GM03348 (cell line): ENCODE measurements at places on chromosomes 7 and 10.

DNA sequence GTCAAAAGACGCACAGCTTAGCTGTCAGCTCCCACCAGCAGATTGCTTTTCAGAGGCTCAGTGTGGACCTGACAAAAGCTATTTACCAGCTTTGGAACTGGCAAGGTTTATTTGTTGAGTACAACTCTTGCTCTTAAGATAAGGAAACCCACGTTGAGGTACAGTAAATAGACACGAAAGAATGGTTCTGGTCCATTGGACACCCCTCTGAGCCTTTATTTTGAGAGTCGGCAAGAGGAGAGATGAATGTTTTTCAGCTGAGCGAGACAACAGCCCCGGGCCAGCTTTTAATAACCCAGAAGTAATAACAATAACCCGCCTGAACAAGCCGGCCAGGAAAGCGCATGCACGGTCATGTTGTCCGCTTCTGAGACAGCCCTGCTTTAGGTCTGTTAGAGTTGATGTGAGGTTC is 49.0 kb downstream of the WNT2 start:
- no peak for DNase-seq

DNA sequence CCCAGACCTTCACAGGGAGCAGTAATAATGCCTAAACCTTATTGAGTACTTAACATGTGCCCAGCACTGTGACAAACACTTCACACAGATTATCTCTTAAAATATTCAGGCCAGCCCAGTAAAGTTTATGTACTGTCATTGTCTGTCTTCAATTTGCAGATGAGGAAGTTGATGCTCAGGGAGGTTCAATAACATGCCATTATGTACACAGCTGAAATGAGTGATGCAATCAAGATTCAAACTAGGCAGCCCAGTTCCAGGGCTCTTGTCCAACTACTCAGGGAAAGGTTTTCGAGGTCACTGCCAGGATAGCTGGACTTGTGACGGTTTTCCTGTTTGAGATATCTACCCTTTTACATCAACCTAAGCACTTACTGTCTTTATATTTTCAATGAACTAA is 56.1 kb downstream of the AUTS2 start:
- no peak for DNase-seq

DNA sequence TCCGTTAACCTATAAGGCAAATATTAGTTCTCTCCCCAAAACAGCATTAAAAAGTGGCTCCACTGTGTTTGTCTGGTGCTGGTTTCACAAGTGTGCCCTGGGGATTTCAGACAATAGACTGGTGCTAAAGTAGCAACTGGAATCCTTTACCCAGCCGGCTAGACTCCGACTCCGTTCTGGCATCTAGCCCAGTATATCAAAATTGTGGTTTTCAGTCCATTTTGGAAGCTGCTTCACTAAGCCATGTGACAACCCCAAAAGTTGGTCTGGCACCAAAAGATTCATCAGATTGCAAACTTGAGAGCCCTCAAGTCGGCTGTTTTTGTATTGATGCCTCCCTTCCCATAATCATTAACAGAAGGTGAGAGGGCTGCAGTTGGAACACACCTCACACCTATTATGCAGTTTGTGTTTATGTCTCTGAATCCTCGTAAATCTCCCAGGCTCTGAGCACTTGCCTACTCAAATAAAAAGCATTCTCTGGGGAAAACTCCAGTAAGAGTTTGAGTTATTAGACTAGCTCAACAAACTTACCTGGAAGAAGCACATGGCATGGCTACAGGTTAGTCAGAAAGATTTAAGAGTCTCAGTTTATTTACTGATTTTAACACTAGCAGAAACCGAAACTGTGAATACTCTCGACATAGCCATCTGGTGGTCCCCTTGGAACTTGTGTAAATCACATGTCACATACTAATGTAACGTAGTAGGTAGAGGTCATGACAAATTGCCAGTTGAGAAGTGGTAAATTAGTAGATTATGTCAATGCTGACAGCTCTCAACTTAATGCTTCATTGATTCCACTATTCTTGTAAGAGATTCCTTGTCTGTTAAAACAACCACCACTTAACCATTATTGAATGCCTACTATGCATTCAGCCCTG is 14.8 kb upstream of the WNT16 start:
- DNase-seq: peak; percentile 9

- no peak for DNase-seq
Measured at GRCh38 chr10:1464881-1465417, 272.4 kb downstream of the ADARB2 start.

GRCh38 chr7:155758348-155758747 is 53.9 kb downstream of the SHH start:
- no peak for DNase-seq

DNA sequence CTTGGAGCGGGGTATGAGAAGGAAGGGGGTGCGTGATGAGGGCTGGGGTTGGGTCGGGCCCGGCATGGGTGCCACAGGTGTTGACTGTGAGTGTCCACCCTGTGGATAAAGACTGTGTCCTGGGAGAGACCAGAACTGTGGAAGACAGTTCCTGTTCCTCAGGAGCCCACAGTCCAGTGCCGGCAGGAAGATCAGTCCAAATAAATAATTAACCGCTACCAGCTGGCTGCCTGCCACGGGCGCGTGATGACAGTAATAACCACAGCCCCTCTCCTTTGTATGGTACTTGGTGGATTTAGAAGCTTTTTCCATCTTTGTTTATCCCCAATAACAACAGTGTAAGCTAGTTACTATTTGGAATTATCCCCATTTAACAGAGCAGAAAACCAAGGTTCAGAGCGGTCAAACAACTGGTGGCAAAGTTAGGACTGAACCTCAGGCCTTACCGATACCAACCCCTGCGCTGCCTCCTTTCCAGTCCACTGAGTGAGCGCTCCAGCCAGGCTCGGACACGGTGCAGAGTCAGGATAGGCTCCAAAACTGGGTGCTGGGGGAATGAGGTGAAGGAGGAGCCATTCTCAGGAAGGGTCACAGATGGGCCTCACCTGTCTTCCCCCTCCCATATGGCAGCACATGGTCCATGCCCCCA is 5.1 kb downstream of the ZMIZ1 start:
- peak; percentile 43 for DNase-seq

DNA sequence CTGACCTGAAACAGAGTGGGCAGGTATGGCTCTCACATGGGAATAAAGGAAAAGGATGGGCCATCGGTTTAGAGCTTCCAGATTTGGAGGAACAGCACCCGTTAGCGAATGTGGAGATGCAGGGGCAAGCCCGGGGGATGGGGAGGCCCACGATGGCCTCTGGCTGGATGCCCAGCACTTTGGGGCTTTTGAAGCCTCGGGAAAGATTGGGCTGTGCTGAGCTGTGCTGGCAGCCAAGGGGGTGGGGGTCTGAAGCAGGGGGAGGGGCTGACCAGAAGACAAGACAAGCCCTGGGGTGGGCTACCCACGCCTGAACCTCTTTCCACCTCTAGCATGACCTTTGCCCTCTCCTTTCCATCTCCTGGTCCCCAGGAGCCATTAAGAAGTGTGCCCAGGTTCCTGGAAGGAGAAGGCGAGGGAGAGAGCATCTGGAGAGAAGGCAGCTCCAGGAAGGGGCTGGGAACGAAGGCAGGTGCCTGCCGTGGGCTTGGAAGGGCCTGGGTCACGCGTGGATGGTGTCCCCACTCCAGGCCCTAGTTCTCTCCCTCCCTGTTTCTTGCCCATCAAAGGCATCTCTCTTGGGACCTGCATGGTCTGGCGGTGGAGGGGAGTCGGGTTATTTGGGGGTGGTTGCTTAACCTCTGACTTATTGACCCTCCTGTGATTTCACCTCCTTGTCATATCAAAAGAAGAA is 39.7 kb downstream of the JAKMIP3 start:
- no peak for DNase-seq

- DNase-seq: no peak
Measured at GRCh38 chr10:76422769-76423168, 991.3 kb downstream of the LRMDA start.

GRCh38 chr7:148584154-148584827 is 6.3 kb upstream of the C7orf33 start:
- no peak for DNase-seq

DNA sequence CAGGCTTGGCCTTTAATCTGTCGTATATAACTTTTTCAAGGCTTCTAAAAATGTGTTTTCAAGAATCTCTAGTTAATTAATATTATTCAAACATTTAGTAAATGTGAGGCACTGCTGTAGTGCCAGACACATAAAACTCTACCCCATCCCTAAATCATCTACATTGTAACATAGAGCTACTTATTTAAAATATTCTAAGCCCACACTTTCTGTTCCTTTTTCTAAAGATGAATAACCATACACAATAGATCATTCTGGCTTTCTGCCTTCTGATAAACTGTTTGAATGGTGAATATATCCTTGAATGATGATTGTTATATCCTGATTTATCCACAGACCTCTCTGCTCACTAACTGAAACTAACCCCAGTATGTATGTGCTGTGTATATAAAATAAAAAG is 41.4 kb downstream of the BRAF start:
- DNase-seq: no peak

- DNase-seq: no peak
Measured at GRCh38 chr10:27911011-27911410, 87.9 kb downstream of the ODAD2 start.

DNA sequence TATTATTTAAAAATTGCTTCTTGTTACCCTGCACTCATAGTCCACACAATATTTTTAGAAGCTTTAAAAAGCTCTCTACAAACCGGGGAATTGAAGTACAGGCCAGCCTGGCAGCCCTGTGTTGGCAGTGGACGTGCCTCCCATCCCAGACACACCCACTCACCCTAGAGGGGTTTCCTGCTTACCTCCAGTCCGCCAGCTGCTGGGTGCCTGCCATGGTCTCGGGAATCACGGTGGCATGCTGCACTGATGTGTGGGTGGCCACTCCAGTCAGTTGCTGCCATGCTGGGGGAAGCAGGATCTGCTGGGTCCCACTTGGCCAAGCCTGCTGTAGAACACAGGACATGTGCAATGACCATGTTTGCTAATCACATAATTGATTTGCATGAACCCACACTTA is 80.4 kb downstream of the CLEC2L start:
- no peak for DNase-seq

DNA sequence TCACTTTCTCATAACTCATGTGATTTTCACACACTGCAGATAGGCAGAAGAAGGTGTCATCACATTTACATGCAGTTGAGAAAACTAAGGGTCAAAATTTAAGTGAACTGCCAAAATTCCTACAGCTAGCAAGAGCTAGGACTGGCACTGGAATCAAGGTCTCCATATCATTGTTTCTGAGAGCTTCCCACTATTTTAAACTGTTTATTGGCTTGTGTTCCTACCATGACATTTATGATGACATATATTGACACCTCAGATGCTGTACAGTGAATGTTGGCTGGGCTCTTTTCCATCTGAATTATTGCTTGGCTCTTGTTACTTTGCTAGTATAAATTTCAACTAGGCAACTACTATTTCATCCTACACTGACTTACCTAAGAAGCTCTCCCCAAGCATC is 2.0 kb downstream of the THSD7A start:
- no peak for DNase-seq

DNA sequence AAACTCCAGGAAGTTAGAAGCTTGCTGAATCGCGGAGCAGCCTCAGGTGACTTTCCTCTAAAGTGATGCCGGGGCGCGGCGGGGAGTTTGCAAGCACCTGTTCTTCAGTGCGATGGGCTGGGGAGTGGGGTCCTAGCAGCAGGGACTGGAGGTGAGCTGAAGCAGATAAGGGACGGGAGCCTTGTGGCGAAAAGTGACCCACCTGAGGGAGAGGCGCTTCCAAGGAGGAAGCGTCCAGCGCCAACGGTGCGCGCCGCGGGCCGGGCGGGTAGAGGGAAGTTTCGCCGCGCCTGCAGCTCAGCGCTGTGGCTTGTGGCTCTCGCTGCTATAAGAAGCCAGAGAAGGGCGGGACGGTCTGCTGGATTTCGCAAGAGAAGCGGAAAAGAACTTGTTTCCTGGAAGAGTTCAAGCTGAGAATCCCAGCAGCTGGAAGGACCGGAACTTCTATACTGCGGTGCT is at the start of gene STEAP4:
Gene STEAP4 (minus strand): TSS at position 305 of the 459 bp plus-strand sequence. CDS start 22,625 bp downstream, outside the sequence.
- peak; percentile 52 for DNase-seq

DNA sequence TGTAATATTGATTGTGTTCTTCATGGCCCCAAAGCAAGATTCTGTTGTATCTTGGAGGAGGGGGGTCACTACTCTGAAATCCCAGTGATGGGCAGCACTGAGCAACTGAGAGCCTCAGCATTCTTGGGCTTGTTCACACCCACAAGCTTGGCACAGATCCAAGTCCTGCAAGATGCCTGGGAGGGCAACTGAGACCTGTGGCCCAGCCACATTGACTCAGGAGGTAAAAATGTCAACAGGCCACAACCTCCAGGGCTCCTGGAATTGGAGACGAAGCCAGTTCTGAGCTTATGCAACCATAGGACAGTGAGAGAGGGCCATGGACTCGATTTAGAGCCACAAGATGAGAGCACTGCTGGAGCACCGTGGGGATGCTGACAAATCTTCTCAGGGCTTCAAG is 3.1 kb upstream of the DOCK1 start:
- peak; percentile 77 for DNase-seq

DNA sequence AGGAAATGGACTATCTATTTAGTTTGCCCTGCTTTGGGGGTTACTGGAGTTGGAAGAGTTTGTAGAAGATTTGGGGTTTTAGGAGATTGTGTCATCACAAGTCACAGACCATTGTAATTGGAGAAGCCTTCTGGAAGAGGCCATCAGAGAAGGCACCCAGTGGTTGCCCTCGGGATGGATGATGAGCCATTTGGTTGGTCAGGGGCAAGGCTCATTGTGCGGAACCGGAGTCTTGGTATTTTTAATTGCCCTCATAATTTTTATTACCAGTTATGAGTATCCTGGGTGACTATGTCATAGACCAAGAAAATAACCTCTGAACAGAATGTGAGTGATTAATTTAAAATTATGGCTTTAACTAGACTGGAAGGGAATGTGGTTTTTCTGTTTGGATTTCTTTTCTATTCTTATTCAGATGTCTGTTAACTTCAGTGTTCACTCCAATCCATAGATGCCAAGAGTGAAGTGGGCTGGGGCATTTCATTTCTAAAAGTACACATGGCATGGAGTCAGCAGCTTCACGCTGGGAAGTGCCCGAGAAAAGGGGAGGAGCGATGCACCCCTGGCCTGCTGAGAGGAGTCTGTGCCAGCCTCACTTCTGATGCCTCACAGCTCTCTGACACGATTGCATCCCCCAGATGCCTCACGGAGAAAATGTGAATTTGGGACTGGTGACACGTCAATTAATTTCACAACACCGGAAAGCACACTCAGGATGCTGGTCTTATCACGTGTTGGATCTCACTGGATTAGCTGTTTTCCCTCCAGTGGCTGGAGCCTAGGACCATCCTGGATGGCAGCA is 225.6 kb upstream of the IGFBP3 start:
- peak; percentile 75 for DNase-seq

DNA sequence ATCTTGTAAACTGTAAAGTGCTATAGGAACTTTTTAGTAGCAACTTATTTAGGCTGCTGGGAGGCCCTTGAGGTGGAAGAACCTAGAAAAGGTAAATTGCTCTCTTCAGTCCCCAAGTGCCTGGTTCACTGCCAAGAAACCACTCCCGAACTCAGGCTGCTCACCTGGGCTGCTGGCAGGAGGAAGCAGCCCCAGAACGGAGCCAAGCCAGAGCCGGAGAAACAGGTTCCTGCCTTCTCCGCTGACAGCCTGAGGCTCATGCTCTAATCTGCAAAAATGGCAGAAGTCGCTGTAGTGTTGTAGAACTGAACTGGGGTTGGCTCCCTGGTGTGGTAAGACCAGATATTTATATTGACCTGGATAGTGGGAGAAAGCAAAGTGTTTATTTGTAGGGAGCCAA is 136.0 kb downstream of the CUL2 start:
- DNase-seq: no peak
